ENCODE measurements at places on chromosomes 5 and 9. TPM values are rescaled to one million over a fixed set of nuclear protein-coding genes. Genes with fewer than 3 reads are reported as not detected.

Gene COL23A1
- not detected for total RNA-seq

Gene NRG2
- 0.30 TPM for total RNA-seq

Gene SLC6A18
- not detected for total RNA-seq

Gene FOXD4L6
- total RNA-seq, result not detected

Gene TTC33
- 14.2 TPM for total RNA-seq

Gene PRDM9
- not detected for total RNA-seq

Gene FEM1C
- 16.0 TPM for total RNA-seq

Gene GSN
- 130 TPM for total RNA-seq

- no peak for DNase-seq
Measured at GRCh38 chr9:126838895-126839294, 21.5 kb upstream of the ZBTB34 start.

- peak; percentile 83 for DNase-seq
Measured at GRCh38 chr9:6006749-6007057, 8.7 kb downstream of the RANBP6 start.

DNA sequence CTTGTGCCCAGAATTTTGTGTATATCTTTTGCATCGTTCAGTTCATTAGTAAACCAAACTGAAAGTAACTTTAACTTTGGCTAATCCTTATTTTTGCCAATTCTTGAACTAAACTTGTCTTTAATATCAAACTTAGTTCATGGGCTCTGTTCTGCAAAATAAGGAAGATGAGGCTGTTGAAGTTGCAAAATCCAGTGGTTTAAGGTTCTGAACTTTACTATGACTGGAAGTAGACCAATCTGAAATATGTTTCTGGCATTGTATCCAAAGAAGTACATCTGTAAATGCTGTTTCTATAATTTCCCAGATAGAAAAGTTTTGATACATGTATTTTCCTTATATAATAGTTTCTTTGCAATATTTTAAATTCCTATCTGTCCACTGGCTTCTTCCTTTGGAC lies 238.1 kb downstream of the CETN3 start:
- DNase-seq, result no peak

- no peak for DNase-seq
Measured at GRCh38 chr9:112433499-112434392, 52.9 kb upstream of the KIAA1958 start.

DNA sequence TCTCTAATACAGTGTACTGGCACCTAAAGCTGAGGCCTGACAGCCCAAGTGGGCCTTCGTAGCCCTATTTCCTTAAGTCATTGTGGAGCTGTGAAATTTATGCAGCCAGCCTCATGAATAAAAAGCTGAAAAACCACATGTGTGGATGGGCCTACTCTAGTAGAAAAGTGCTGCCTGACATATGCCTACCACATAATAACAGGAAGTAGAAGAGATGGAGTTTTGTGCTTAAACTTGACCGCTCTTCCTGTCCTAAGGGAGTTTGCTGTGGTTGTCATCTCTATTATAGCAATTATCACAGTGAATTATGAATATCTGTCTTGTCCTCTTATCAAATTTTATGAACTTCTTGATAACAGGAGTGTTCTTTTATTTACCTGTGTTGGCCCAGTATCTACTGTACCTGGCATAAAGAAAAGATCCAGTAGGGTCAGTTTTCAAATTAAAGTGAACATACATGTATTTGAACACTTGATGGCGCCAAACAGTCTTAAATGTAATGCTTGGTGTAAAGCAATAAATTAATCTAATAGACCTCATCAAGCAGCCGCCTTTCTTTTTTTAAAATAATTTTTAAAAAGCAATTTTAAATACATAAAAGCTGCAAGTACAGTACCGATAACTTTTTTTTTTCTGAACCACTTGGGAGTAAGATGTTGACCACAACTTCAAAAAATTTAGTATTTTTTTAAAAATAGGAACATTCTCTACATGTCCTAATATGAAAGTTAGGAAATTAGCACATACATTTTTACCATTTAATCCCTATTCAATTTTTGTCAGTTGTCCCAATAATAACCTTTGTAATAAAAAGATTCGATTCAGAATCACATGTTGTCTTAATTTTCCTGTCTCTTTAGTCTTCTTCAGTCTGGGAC lies 51.0 kb downstream of the FKTN start:
- peak; percentile 52 for DNase-seq

- no peak for DNase-seq
Measured at GRCh38 chr5:179409806-179410205, 64.5 kb upstream of the ADAMTS2 start.

GRCh38 chr9:76756941-76757673 lies 7.1 kb upstream of the PCA3 start:
- no peak for DNase-seq

GRCh38 chr9:136949239-136949816 lies 2.7 kb upstream of the LCN12 start:
- DNase-seq, result no peak

GRCh38 chr5:133866160-133866902 lies 102.1 kb downstream of the C5orf15 start:
- no peak for DNase-seq
